ENCODE measurements at places on chromosomes 13 and 19.

- no peak for DNase-seq
Observed at GRCh38 chr13:106083620-106084350, 451.7 kb downstream of the EFNB2 start.

DNA sequence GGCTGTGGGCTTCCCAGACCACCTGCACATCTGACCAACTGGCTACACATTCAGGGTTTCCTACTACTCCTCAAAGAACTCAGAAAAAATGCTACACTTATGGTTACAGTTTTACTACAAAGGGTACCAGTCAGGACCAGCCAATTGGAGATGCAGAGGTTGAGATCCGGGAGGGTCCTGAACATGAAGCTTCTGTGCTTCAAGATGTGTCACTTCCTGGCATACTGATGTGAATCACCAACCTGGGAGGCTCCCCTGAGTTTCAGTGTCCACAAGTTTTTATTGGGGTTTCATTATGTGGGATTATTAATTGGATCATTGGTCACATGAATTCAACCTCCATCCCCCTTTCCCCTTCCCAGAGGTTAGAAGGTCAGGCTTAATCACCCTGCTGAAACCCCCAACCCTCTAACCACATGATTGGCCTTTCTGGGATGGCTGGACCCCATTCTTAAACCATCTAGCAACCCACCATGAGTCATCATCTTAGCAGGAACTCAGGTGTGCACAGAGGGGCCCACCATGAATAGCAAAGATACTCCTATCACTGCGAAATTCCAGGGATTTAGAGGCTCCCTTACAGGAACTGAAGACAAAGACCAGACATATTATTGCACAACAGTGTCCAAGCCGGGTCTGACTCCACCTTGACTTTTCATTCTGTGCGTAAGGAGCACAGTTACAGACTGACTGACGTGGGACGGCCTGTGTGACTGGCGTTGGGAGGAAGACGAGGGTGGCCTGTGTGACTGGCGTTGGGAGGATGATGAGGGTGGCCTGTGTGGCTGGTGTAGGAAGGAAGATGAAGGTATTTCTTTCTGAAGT is 90.7 kb downstream of the ATP8A2 start:
- no peak for DNase-seq

DNA sequence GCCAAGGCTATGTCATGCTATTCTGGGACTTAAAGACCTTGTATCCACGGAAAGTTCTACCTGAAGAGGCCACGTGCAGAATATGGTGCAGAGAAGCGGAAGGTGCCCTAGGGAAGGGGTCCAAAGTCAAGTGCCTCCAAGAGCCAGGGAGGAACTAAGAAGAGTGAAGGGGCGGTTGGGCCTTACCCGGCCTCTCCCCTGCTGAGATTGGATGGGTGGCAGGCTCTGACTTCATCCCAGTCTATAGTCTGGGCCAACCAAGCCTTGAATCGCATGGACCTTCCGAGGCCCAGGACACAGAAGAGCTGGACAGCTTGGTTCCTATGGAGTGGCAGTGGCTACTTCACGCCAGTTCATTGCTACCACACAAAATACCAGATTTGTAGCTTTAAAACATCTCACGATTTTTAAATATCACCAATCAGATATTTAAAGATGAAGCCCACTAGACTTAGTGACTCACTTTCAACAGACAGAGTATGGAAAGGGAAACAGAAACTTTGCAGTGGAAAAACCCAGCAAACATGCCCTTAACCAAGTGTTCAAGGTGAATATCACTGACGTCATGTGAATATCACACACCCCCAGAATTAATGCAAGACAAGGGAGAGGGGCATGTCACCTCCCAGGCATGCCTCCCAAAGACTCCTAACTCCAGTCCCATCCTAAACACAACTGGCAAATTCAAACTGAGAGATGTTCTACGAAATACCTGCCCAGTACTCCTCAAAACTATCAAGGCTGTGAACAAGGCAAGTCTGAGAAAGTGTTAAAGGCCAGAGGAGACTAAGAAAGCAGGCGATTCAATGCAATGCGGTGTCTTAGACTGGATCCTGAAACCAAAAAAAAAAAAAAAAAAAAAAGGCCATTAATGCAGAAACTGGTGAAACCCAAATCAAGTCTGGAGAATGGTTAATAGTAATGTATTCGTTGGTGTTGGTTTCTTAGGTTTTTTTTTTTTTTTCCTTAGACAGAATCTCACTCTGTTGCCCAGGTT is 10.2 kb downstream of the C19orf12 start:
- DNase-seq, result no peak

GRCh38 chr19:11191273-11191755 is 6.0 kb downstream of the KANK2 start:
- no peak for DNase-seq

- no peak for DNase-seq
Observed at GRCh38 chr13:102376318-102376717, 25.5 kb downstream of the FGF14 start.

- DNase-seq, result no peak
Observed at GRCh38 chr19:37669450-37669914, 14.2 kb upstream of the ZFP30 start.

DNA sequence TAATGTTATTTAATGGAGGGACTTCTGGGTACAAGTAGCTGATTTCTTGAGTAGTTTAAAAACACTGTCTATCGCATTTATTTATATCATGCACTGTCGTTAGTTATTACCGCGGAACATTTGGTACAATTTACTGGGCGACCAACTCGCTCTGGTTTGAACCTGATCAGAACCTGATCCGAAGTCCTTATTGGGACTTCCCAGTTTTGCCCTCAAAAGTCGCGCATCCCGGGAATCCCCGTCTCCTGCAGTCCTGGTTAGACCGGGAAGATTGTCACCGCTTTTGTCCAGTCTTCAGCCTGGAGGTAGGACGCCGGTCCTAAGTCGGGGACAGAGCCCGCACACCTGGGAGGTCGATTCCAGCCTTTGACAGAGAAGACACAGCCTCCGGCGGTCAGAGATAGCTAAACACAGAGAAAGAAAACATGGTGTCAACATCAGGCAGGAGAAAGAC is 694 bp downstream of the CLN5 start:
- DNase-seq, result no peak

DNA sequence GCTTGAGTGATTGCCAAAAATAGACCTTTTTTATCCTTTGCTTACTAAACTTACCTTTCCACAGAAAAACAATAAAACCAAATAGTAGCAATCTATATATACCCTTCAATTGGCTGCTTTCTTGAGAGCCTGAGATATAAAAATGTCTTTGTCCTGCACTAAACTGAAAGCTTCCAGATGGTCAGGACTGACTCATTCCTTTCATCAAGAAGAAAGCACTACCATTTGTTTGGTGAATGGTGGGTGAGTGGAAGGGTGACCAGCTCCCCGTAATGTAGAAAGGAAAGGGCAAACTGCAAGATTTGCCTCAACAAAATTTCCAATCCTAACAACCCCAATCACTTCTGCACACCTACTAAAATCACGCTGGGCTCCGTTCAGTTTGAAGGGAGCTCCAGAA is 67.8 kb downstream of the SACS start:
- no peak for DNase-seq

DNA sequence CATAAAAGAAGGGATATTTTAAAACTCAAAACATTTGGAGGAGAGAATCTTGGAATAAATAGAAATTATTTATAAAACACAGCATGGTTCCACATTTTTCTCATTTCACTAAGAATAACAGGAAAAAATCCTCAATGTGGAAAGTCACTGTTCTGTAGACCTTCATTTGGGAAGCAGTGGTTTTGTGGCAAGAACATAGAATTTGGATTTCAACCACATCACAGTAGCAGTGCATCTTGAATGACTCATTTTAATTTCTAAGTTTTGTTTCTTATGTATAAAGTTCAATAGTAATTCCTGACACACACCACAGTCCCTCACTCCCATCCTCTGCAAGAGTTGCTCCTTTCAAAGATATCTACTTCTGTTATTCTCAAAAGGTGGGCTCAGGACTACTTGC is 264.0 kb downstream of the ENOX1 start:
- no peak for DNase-seq

- DNase-seq, result no peak
Observed at GRCh38 chr13:42350141-42350540, 78.2 kb downstream of the AKAP11 start.

- DNase-seq, result no peak
Observed at GRCh38 chr13:31485651-31486051, 253.7 kb upstream of the RXFP2 start.

DNA sequence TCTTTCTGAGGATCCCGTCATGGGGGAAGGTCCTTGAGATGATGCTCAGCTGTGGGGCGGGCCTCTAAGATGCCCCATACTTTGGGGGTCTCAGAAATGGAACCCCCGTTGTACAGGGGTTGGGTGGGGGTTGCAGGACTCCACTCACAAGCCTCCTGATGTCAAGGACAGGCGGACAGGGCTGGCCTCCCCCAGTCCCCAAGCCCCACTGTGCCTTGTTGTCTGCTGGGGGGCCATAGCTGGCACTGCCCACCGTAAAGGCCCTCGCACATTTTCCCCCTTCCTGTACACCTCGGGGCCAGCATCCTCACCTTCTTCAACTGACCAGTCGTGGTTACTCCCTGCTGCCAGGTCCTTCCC is 2.7 kb downstream of the SNAPC2 start:
- DNase-seq, result no peak

DNA sequence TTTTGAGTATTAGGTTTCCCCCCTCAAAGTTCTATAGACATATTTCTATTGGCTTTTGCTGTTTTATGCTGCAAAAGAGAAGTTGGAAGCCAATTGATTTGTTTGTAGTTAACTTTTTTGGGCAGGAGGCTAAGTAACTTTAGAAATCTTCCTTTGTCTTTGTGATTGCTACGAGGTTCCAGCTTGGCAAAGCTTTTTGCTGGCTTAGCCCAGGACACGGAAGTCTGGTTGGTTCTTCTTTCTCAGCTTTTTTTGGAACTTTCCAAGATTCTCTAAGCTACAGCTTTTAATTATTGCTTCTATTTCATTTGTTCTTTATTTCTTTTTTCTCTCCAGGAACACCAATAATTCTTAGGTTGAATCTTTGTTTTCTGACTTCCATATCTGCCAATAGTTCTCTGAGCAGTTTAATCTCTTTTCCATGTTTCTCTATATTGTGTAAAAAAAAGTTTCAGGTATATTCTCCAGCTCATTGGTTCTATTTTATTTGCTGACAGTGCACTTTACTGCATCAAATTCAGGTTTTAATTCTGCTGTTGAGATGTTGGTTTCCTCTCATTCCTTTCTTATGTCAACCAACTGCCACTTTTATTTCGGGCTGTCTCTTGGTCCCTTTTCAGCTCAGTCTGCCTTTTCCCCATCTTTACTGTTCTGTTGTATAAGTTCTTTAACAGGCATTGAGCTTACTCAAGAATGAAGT is 27.8 kb downstream of the MBNL2 start:
- DNase-seq, result no peak

GRCh38 chr19:3034406-3034655 is 5.3 kb upstream of the TLE2 start:
- no peak for DNase-seq

DNA sequence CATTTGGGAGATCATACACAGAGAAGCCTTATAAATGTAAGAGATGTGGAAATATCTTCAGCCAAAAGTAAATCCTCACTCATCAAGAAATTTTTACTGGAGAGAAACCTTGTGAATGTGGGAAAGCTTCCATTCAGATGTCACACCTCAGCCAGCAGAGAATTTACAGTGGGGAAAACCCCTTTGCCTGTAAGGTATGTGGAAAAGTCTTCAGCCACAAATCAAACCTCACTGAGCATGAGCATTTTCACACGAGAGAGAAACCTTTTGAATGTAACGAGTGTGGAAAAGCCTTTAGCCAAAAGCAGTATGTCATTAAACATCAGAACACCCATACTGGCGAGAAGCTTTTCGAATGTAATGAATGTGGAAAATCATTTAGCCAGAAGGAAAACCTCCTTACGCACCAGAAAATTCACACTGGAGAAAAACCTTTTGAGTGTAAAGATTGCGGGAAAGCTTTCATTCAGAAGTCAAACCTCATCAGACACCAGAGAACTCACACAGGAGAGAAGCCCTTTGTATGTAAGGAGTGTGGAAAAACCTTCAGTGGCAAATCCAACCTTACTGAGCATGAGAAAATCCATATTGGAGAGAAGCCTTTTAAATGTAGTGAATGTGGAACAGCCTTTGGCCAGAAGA is 21.5 kb downstream of the ZNF146 start:
- no peak for DNase-seq

DNA sequence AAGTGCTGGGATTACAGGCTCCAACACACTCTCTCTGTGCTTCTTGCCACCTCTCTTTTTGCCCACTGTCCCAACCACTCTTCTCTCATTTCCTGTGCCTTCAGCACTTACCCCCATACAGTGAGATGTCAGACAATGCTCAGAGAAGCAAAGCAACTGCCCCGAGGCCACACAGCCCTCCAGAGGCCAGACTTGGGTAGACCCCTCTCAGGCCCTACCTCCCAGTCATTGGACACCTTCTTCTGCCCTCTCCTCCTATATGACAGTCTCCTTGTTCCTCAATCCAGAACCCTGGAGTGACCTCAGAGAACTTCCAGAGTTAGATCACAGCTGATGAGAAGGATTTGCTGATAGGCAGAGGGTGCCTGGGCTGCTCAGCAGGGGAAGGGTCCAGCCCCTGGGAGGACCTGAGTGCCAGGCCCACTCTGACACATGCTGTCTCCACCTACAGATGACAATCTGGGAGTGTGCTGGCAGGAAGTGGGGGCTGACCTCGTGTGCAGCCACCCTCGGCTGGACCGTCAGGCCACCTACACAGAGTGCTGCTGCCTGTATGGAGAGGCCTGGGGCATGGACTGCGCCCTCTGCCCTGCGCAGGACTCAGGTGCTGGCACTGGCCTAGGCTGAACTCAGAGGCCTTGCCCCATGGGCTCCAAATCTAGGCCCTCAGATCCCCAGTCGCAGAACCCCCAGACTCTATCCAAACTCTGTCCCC is 24.4 kb downstream of the LTBP4 start:
- no peak for DNase-seq
